ENCODE measurements at places on chromosomes 1 and 21.

GRCh38 chr1:68796888-68797287 is 300.0 kb upstream of the DEPDC1 start:
- no peak for DNase-seq

GRCh38 chr1:82830690-82831380 is 1030.1 kb downstream of the ADGRL2 start:
- no peak for DNase-seq

DNA sequence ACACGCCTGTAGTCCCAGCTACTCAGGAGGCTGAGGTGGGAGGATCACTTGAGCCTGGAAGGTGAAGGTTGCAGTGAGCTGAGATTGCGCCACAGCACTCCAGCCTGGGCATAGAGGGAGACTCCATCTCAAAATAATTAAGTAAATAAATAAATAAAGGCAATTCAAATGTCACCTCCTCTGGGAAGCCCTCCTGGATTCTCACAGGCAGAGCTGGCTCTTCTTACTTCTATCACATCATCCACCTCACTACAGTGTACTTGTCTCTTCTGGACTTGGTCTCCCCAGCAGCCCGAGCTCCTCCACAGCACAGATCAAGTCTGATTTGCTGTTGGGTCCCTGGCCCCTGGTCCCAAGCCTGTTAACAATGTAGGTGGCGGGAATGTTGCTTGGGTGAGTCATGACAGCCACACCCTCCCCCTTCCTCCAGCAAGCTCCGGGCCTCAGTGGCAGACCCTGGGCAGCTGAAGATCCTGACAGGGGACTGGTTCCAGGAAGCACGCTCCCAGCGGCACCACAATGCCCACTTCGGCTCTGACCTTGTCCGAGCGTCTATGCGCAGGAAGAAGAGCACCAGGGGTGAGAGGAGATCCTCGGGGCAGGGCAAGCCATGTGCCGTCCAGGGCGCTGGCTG is 5.3 kb downstream of the SYTL1 start:
- no peak for DNase-seq

DNA sequence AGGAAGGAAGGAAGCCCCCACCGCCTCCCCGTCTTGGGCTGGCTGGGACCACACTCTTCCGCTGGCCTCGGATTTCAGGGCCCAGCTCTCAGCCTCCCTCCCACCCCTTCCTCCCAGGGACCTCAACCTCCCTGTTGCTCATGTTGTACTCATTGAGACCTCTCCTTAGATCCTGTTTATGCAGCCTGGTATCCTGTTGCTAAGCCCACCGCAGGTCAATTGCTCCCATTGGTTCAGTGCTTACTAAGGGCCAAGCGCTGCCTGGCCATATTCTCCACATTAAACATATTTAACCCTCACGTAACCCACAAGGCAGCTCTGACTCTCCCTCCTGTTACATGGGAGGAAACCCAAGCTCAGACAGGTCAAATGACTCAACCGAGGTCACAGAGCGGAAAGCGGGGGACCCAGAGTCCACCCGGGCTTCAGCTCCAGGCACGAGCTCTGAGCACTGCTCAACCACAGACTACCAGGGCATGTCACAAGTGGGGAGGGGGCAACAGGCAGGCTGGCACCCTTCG is 23.2 kb upstream of the H6PD start:
- DNase-seq: peak; percentile 82

Measured in HFFc6 (cell line).